ENCODE measurements at places on chromosomes 3 and 15.

DNA sequence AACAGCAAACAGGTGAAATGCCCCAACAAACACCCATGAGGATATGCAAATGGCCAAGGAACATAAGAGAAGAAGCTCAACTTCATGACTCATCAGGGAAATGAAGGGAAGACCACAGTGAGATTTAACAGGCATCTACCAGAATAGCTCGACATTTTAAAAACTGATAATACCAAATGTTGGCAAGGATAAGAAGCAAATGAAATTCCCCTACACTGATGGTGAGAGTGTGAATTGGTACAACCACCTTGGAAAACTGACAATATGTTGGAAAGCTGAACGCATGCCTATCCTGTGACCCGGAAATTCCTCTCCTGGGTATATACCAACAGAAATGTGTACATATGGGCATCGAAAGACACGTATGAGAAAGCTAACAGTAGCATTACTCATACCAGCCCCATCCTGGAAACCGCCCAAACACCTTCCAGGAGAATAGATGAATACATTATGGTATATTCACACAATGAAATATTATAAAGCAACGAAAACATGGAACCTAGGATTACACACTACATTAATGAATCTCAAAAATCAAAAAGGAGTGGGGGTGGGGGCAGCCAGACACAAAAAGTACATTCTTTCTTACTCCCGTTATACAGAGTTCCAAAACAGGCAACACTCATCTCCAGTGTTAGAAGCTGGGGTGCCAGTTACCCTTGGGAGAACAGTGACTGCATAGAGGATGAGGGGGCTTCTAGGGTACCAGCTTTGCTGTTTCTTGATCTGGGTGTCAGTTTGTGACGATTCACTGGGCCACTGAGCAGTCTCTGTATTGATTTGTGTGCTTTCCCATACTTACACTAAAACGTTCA is 16.9 kb downstream of the RFTN1 start:
- no peak for DNase-seq

- DNase-seq = no peak
These were observed 401.5 kb upstream of the PROK2 start for GRCh38 chr3:72186400-72186855.

GRCh38 chr3:52441772-52442332 is 3.1 kb downstream of the SEMA3G start:
- DNase-seq = no peak

DNA sequence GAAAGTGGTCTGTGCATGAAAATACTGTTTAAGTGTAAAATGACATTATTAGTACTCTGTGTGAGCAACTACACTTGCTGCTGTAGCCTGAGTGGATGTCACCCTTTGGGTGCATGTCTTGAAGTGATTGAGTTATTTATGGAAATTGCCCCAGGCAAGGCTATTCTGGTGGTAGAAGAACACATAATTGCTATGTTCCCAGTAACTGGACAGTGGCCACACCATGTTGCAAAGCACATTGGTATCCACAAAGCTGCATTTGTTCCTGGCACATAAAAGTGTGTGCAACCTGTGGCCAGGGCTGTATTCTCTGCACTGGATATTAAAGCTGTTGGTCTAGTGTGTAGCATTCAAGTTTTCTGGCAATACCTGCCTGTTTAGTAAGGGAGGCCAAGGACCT is 23.8 kb downstream of the MTMR14 start:
- no peak for DNase-seq

DNA sequence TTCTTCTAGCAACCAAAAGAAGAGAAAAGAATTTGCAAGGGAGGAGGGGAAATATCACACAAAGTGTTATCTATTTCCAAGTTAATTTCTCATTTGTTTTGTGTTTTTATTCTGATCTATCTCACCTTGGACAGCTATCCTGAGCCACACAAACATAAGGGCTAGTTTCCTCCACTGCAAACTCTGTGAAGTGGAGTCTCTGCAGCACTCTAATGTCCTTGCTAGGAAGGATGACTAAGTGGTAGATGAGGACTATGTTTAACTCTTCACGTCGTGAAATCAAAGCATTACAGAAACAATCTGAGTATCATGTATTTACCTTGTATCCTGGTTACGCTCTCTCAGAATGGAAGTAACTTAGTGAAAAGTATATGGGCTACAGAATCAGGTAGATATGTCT is 33.9 kb upstream of the CHRM5 start:
- DNase-seq = no peak

- DNase-seq = no peak
These were observed 75.5 kb upstream of the XCR1 start for GRCh38 chr3:46102780-46103130.

DNA sequence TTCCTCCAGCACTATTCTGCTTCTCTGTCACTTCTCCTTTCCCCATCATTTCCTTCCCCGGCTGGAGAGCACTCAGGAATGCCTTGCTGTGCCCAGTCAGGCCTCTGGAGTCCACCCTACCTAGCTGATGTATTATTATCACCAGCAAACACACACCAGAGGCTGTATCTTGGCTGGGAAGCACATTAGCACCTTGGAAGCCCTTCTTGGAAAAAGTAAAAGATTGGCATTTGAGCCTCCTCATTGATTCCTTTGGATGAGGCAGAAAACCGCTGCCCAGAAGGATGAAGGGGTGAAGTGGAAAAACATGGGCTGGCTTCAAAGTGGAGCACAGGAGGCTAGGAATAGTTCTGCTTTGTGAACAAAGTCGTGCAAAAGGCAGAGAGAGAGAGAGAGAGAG is 244.3 kb downstream of the RPLP1 start:
- DNase-seq = no peak

DNA sequence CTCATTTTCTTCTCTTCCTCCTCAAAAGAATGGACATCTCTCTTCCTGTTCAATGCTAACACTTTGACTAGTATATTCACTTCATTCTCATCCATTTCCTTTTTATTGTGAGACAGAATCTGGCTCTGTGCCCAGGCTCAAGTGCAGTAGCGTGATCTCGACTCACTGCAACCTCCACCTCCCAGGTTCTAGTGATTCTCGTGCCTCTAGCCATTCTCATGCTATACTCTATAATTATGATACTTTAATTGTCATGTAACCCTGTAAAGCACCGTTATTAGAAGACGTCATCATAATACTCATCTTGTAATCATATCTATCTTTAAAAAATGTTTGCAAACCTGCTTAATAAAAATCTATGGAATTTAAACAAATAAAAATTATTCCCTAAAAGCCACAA is 107.0 kb downstream of the SHOX2 start:
- no peak for DNase-seq

- no peak for DNase-seq
These were observed 145.3 kb downstream of the CNTN3 start for GRCh38 chr3:74469151-74469550.

DNA sequence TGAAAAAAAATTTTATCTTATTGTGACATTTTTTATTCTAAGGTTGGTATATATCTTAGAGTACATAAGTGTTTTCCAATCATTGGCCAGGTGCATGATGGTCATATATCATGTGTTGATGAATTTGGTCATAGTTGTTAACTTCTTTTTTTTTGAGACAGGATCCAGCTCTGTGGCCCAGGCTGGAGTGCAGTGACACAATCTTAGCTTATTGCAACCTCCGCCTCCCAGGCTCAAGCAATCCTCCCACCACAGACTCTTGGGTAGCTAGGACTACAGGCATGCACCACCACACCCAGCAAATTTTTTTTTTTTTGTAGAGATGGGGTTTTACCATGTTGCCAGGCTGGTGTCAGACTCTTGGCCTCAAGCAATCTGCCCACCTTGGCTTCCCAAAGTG is 44.0 kb downstream of the PCCB start:
- no peak for DNase-seq

GRCh38 chr3:10968401-10968800 is 24.1 kb upstream of the SLC6A1 start:
- DNase-seq = no peak

DNA sequence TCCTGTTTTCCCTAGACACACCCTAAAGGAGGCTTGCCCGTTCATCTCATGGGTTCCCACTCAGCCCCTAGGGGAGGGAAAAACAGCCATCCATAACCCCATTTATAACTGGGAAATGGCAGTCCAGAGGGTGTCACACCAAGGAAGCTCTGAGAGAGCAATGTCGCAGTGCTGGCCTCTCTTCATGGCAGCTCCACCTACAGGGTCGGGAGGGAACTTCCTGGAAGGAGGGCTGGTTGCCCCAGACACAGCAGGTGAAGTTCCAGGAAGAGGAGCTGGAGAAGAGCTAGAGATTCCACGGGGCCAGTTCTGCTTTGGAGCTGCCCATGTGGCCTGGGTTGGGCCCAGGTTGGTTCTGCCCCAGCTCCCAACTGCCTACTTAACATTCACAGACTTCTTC is 22.3 kb upstream of the LINGO1 start:
- DNase-seq = no peak

GRCh38 chr15:97168704-97169475 is 791.6 kb upstream of the ARRDC4 start:
- no peak for DNase-seq

GRCh38 chr3:195034101-195034500 is 236.9 kb downstream of the XXYLT1 start:
- DNase-seq = no peak

DNA sequence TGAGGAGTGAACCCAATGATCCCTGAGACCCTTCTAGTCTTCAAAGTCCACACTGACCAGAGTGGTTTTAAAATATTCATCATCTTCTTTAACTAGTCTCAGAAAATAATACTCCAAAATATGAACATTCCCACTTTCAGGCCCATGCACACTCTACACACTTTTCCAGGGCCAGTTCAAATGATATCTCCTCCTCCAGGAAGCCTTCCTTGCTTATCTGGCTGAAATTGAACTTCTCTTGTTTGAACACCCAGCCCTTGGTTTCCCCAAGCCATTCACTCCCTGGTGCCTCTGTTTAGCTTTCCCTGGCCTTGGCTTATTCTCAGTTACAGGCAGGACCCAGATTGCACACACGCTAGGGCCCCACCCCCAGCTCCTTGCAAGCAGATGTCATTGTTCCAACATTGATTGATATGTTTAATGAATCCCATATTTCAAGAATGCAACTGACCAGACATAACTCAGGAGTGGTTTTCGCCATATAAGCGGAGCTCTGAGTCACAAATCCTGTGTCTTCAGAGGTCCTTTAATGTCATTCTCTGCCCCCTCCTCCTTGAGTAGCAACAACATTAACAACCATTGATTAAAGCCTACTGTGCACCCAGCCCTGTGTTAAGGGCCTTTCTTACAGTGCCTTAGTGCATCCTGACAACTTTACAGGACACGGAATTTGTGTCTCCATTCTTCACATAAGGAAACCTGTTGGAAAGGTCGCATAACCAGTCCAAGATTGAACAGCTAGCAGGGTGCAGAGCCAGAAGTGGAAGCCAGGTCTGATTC is 2.1 kb downstream of the ITGA11 start:
- DNase-seq = no peak

DNA sequence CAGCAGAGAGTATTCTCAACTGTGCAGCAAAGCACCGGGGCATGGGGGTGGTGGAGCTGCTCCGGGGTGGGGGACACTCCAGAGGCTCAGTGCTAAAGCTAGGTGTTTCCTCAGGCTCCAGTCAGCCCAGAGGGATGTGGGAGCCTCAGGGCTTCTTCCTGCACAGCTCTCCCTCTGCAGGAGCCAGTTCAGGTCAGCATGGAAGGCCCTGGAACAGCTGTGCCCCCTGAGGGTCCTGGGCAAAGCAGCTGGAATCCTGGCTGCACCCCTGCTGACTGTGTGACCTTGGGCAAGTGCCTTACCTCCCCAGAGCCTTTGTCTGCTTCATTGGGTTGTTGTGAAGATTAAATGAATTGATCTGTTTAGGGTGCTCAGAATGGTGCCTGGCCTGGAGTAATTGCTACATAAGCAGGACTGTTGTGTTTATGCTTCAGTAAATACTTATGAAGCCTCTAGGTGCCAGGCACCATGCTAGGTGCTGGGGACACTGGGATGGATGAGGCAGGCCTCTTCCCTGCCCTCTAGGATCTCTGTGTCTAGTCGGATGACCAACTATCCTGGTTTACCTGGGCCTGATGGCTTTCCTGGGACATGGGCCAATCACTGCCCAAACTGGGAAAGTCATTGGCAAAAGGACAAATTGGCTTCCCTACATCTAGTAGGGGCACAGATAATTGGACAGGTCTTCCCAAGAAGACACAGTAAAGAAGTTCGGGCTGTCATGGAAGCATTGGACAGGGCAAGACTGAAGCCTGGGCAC is 64.2 kb upstream of the LCTL start:
- no peak for DNase-seq

DNA sequence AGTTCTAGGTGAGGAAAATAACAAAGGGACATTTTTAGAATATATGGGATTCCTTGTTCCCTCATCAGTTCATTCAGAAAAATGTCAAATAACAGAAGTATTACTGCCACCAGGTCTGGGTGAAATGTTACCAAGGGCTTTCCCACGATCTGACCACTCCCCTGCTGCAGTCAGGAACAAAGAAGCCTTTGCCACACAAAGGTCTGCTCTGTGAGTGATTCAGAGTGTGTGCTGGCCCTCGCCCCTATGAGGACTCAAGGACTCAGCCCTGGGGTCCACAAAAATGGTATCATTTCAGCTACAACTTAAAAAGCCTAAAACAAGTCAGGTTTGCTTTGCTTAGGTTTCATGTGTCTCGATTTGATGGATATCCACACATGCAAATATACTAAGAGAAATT is 5.0 kb downstream of the MKRN3 start:
- DNase-seq = no peak

GRCh38 chr3:10508235-10508618 is 2.8 kb upstream of the ATP2B2 start:
- no peak for DNase-seq
